Glutamatergic neuron (in vitro differentiated cells): ENCODE measurements at places on chromosomes 3 and 15. TPM values are rescaled to one million over a fixed set of nuclear protein-coding genes. Genes with fewer than 3 reads are reported as not detected.

GRCh38 chr3:31996195-31996594, 14.6 kb downstream of the ZNF860 start:
- no peaks in the 10 kb centered on the region for H3K4me1 ChIP-seq
- H3K27ac ChIP-seq = no peak overlapping the region
- no peak overlapping the region for H3K4me3 ChIP-seq

DNA sequence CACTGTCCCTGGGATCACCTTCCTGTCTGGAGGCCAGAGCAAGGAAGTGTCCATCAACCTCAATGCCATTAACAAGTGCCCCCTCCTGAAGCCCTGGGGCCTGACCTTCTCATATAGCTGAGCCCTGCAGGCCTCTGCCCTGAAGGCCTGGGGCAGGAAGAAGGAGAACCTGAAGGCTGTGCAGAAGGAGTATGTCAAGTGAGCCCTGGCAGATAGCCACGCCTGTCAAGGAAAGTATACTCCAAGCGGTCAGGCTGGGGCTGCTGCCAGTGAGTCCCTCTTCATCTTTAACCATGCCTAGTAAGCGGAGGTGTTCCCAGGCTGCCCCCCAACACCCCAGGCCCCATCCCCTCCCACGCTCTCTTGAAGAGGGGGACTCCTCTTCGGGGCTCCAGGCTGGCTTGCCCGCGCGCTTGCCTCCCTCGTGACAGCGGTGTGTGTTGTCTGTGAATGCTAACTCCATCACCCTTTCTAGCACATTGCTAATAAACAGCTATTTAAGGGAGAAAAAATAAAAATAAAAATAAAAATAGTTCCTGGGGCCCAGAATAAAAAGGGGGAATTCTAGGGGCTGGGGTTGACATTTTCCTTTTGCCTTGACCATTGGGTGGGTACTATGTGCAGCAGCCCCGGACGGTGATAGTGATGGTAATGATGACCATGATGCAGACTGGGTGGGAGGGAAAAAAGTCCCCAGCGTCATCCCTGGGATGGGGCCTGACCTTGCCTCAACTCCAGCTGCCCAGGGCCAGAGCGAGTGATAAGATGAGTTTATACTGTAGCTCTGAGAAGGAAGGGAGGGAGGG, 3.3 kb upstream of the ALAS1 start:
- no peak overlapping the region for H3K4me3 ChIP-seq
- no peak overlapping the region for H3K27ac ChIP-seq
- H3K36me3 ChIP-seq = no peaks in the 10 kb centered on the region
- peaks cover 13% of the 10 kb centered on the region for H3K4me1 ChIP-seq
- no peak for DNase-seq

- H3K4me1 ChIP-seq = no peaks in the 10 kb centered on the region
- DNase-seq = no peak
- no peaks in the 10 kb centered on the region for H3K27me3 ChIP-seq
- no peaks in the 10 kb centered on the region for H3K36me3 ChIP-seq
- no peak overlapping the region for H3K4me3 ChIP-seq
Measured at GRCh38 chr3:24286405-24286804, 208.2 kb downstream of the THRB start.

DNA sequence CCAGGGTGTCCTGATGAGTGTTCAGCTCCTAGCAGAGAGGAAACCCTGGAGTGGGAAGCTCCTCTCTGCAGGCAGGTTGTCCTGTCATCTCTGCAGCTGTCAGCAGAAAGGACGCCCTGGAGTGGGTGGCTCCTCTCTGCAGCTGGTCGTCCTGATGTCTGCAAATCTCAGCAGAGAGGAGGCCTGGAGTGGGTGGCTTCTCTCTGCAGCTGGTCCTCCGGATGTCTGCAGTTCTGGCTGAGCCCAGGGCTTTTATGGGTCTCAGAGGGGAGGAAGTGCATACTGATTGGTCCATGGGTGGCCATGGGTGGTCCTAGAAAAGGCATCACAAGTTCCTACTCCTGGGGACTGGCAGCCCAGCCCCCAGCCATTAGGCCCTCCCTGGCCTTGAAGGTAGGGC, 102.6 kb upstream of the BNIP2 start:
- no peak overlapping the region for H3K4me3 ChIP-seq
- H3K36me3 ChIP-seq = no peaks in the 10 kb centered on the region
- peaks cover 6% of the 10 kb centered on the region for H3K27me3 ChIP-seq

DNA sequence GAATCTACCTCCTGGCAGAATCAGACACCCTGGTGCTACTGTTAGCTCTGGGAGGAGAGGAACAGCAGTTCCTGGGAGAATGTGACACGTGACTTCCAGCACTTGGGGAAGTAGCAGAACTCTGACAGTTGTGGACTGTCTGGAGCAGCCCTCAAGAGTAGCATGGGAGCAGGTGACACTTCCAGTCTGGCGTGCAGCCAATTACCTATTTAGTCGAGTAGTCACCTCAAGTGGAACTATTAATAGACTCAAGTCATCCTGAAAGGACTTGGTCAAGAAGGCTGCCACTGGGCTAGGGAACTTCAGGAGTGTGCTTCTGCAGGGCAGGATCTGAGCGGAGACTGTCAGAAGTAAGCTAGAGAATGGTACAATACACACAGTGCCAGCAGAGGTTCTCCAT, 62.3 kb downstream of the MTHFS start:
- no peak overlapping the region for H3K4me3 ChIP-seq
- H3K27me3 ChIP-seq = peaks cover 2% of the 10 kb centered on the region
- no peak overlapping the region for H3K27ac ChIP-seq
- no peaks in the 10 kb centered on the region for H3K4me1 ChIP-seq
- no peak for DNase-seq

GRCh38 chr3:175741951-175742350, 882.8 kb downstream of the NAALADL2 start:
- no peak overlapping the region for H3K27ac ChIP-seq
- no peaks in the 10 kb centered on the region for H3K27me3 ChIP-seq
- no peak for DNase-seq
- H3K4me3 ChIP-seq = no peak overlapping the region

DNA sequence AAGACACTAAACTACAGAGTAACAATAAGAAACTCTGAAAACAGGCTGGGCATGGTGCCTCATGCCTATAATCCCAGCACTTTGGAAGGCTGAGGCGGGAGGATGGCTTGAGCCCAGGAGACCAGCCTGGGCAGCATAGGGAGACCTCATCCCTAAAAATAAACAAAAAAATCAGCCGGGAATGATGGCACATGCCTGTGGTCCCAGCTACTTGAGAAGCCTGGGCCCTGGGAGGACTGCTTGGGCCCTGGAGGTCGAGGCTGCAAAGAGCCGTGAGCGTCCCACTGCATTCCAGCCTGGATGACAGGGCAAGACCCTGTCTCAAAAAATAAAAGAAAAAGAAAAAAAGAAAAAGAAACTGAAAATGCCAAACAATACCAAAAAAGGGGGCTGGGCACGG, 55.4 kb downstream of the TMCC1 start:
- no peak overlapping the region for H3K27ac ChIP-seq
- H3K36me3 ChIP-seq = no peaks in the 10 kb centered on the region
- no peak for DNase-seq
- H3K4me3 ChIP-seq = no peak overlapping the region

GRCh38 chr3:184015381-184016019, 2.2 kb downstream of the ABCC5 start:
- H3K27ac ChIP-seq = peak overlapping the region; percentile 96
- peak overlapping the region; percentile 99 for H3K4me3 ChIP-seq
- peaks cover 24% of the 10 kb centered on the region for H3K4me1 ChIP-seq
- no peak for DNase-seq

- H3K27ac ChIP-seq = no peak overlapping the region
- DNase-seq = no peak
- H3K27me3 ChIP-seq = no peaks in the 10 kb centered on the region
- H3K4me1 ChIP-seq = no peaks in the 10 kb centered on the region
- H3K4me3 ChIP-seq = no peak overlapping the region
Measured at GRCh38 chr3:69357196-69357595, 28.7 kb downstream of the FRMD4B start.

DNA sequence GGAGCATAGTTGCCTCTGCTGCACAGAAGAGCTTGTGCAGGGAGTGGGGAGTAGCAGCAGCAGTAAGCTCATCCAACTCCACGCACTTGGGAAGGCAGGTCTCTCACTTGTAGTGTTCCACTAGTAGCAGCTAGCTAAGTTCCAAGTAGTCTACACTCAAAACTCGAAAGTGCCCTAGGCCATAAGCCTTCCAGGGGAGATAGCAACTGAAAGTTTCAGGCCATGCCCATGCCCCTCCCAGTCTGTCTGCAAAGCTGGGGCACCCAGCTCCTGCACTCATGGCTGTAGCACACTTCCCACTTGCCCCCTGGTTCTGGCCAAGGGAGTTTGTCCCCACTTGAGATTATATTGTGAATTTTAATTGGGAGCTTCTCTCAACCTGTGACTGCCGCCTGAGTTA, 57.5 kb downstream of the MFSD1 start:
- H3K36me3 ChIP-seq = peaks cover 3% of the 10 kb centered on the region
- H3K27me3 ChIP-seq = no peaks in the 10 kb centered on the region
- H3K4me1 ChIP-seq = no peaks in the 10 kb centered on the region

DNA sequence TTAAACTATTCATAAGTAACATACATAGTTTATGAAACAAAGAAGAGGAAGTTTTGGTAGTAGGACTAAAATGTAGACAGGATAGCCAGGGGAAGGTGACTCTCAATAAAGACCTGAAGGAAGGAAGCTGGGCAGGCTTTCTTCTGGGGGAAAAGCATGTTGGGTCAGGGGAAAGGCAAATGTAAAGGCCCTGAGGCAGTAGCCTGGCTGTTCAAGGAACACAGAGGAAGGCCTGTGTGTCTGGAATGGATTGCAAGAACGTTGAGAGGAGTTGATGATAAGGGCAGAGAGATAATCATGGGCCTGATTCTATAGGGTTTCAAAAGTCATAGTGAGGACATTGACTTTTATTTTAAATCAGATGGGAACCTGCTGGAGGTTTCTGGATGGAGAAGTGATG, 167.6 kb downstream of the SNRK start:
- DNase-seq = no peak
- H3K4me1 ChIP-seq = no peaks in the 10 kb centered on the region
- no peaks in the 10 kb centered on the region for H3K36me3 ChIP-seq
- H3K27ac ChIP-seq = no peak overlapping the region
- H3K4me3 ChIP-seq = no peak overlapping the region
- H3K27me3 ChIP-seq = no peaks in the 10 kb centered on the region

DNA sequence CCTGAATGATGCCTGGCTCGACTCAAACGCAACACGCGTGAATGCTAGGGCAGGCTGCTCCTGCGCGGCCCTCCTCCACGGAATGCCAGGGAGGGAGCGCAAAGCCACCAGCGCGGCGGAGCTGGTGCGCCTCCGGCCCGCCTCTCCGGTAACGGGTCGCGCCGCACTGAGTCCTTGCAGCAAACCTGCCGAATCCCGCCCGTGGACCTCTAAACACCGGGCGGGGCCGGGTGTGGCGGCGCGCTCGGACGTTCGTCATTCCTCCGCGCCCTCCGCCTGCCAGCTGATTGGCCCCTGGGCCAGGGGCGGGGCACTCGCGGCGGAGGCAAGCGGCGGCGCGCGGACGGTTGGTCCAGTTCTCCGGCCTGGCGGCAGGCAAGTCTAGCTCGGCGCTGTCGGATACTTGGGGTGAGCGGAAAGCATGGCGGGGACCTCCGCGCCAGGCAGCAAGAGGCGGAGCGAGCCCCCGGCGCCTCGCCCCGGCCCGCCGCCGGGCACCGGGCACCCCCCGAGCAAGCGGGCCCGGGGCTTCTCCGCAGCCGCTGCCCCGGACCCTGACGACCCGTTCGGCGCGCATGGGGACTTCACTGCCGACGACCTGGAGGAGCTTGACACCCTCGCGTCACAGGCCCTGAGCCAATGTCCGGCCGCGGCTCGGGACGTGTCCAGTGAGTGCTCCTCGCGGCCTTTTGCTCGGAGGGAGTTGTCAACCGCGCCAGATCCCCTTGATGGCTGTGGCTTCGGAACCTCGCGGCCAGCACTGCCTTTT, at the start of gene ATRIP:
Gene ATRIP (plus strand): TSS at position 313 of the 769 bp plus-strand sequence. CDS start 109 bp downstream, at position 422.
- DNase-seq = peak; percentile 97
- peak within 1 kb of the TSS; percentile 98 for H3K4me3 ChIP-seq
- H3K27me3 ChIP-seq = peaks cover 10% of the 10 kb centered on the region

DNA sequence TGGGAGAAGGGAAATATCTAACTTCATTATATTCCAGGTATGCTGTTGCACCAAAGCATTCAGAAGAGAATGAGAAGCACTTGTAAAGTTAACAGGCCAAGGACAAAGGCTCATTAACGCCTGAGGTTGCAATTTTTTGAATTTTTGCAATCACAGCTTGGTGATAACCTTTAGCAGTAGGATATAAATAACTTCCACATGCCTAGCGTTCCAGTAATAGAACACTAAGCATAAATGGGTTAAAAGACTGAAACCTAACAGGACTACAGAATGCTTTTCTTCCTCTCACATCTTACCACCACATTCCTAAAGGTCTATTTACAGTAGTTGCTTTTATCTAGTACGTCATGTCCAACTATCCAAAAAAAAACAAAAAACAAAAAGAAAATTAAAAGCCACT, 57.4 kb upstream of the IMPG2 start:
- H3K4me3 ChIP-seq = no peak overlapping the region
- H3K27ac ChIP-seq = no peak overlapping the region
- no peak for DNase-seq
- peaks cover 9% of the 10 kb centered on the region for H3K4me1 ChIP-seq
- no peaks in the 10 kb centered on the region for H3K27me3 ChIP-seq

GRCh38 chr3:146250449-146251382, at the start of gene PLSCR4:
Gene PLSCR4 (minus strand): TSS chr3:146251105. CDS start chr3:146222071, 29,034 bp downstream.
- H3K27me3 ChIP-seq = no peaks in the 10 kb centered on the region
- peak; percentile 48 for DNase-seq
- peaks cover 7% of the 10 kb centered on the region for H3K36me3 ChIP-seq

DNA sequence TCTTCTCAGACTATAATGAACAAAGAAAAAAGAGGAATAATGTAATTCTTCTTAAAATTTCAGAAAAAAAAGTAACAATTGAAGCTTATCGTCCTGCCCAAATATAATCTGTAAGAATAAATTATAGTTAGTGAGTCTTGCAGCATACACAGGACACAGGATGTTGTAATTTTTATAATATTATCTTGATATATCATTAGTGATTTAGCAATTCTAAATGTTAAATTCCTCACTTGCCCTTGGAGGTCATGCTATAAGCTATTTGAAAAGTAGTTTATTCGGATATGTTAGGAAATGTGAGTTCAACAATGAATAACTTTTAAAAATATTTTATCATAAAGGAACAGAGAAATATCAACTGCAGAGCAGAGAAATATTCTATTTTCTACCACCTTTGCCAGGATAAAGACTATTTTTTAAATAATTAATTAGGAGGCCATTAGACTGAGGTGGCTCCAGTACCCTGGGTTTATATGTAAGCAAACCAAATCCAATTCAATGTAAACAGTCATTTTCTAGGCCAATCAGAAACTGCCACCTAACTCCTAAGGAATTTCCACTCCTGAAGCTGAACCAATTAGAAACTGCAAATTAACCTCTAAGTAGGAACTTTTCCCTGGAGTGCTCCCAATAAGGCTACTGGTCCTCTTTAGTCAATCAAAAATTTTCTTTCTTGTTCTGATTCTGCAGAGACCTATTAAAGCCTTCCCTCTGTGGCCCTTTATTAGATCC, 1109.3 kb downstream of the ROBO2 start:
- no peaks in the 10 kb centered on the region for H3K4me1 ChIP-seq
- H3K36me3 ChIP-seq = peaks cover 4% of the 10 kb centered on the region
- H3K27ac ChIP-seq = no peak overlapping the region
- no peak for DNase-seq

The C3orf20 gene
- total RNA-seq = not detected

The STRIT1 gene
- not detected for total RNA-seq

The FBXL2 gene
- 21.4 TPM for total RNA-seq

The GOLGA6C gene
- total RNA-seq = not detected

The RAD51 gene
- 5.0 TPM for total RNA-seq

The SMCO1 gene
- not detected for total RNA-seq

The ITGB5 gene
- total RNA-seq = 12.8 TPM

The GOLGA8G gene
- not detected for total RNA-seq

The DPPA2 gene
- 0.42 TPM for total RNA-seq

The STX19 gene
- not detected for total RNA-seq

The CXCR6 gene
- not detected for total RNA-seq

The ITIH1 gene
- not detected for total RNA-seq

The GAP43 gene
- 684 TPM for total RNA-seq

The FOXL2NB gene
- total RNA-seq = 0.15 TPM

The CRYGS gene
- 3.7 TPM for total RNA-seq

The ECE2 gene
- 1.6 TPM for total RNA-seq
